ENCODE measurements at places on chromosomes 7 and 10. TPM values are rescaled to one million over a fixed set of nuclear protein-coding genes. Genes with fewer than 3 reads are reported as not detected.

ABCB1 gene
- total RNA-seq = 21.2 TPM

SFMBT2 gene
- 7.7 TPM for total RNA-seq

CNPY1 gene
- total RNA-seq = not detected

VIPR2 gene
- 5.6 TPM for total RNA-seq

ANXA8L1 gene
- total RNA-seq = not detected

KCND2 gene
- 6.0 TPM for total RNA-seq

CTBP2 gene
- total RNA-seq = 129 TPM

AKR1C4 gene
- total RNA-seq = not detected

CRYGN gene
- 2.4 TPM for total RNA-seq

TAS2R4 gene
- total RNA-seq = 0.29 TPM

NME8 gene
- not detected for total RNA-seq

ZNF804B gene
- not detected for total RNA-seq

FAM237B gene
- not detected for total RNA-seq

TMEM176A gene
- 20.4 TPM for total RNA-seq

KLF14 gene
- not detected for total RNA-seq

LRRD1 gene
- total RNA-seq = not detected

COL13A1 gene
- 3.6 TPM for total RNA-seq

STK31 gene
- 2.1 TPM for total RNA-seq

GNGT1 gene
- total RNA-seq = not detected

HYAL4 gene
- not detected for total RNA-seq

MSMB gene
- not detected for total RNA-seq

ZFYVE27 gene
- total RNA-seq = 32.3 TPM

FAM171A1 gene
- total RNA-seq = 7.4 TPM

CPA2 gene
- not detected for total RNA-seq

ANKRD22 gene
- 0.48 TPM for total RNA-seq

ACTR3C gene
- total RNA-seq = 2.6 TPM

HABP2 gene
- total RNA-seq = 0.15 TPM

LDB1 gene
- 121 TPM for total RNA-seq

IL6 gene
- 2.6 TPM for total RNA-seq

MMD2 gene
- total RNA-seq = not detected

ITIH5 gene
- total RNA-seq = 9.5 TPM

STEAP1 gene
- total RNA-seq = 0.77 TPM

COL17A1 gene
- 2.9 TPM for total RNA-seq

C7orf57 gene
- 0.76 TPM for total RNA-seq

CPED1 gene
- 67.4 TPM for total RNA-seq

SNCG gene
- total RNA-seq = 32.8 TPM

PRPS1L1 gene
- not detected for total RNA-seq

UTF1 gene
- total RNA-seq = not detected

PRKCQ gene
- total RNA-seq = 1.4 TPM

SLC26A3 gene
- 0.55 TPM for total RNA-seq

LIPN gene
- not detected for total RNA-seq

BZW2 gene
- total RNA-seq = 36.6 TPM

HMX2 gene
- not detected for total RNA-seq

RABGEF1 gene
- 18.2 TPM for total RNA-seq

CALHM2 gene
- total RNA-seq = 98.7 TPM

PSTK gene
- total RNA-seq = 11.2 TPM

GIMAP4 gene
- 64.7 TPM for total RNA-seq
